Calu3 (cell line): ENCODE measurements at places on chromosomes 12 and 14. TPM values are rescaled to one million over a fixed set of nuclear protein-coding genes. Genes with fewer than 3 reads are reported as not detected.

The CMTM5 gene
- not detected in 2 replicates for total RNA-seq

The NKX2-8 gene
- 1.5 and 2.0 TPM in 2 replicates for total RNA-seq

The COCH gene
- total RNA-seq = 10.3 and 15.8 TPM in 2 replicates

The TAS2R8 gene
- total RNA-seq = not detected in 2 replicates

The GPRC5A gene
- 742 and 748 TPM in 2 replicates for total RNA-seq

The HRK gene
- 0.12 TPM in 1 of 2 replicates, not detected in the other for total RNA-seq

The IFNG-AS1 gene
- total RNA-seq = not detected in 2 replicates

The ACOT6 gene
- not detected in 2 replicates for total RNA-seq

The TTC9 gene
- 9.8 and 11.0 TPM in 2 replicates for total RNA-seq

The OTX2 gene
- not detected in 2 replicates for total RNA-seq

The TBPL2 gene
- not detected in 2 replicates for total RNA-seq

The TC2N gene
- 82.7 and 86.6 TPM in 2 replicates for total RNA-seq

The CATSPERB gene
- 10.2 and 14.3 TPM in 2 replicates for total RNA-seq

The IL26 gene
- not detected in 2 replicates for total RNA-seq

The B3GNT4 gene
- total RNA-seq = 0.47 and 1.1 TPM in 2 replicates

The CCDC196 gene
- total RNA-seq = not detected in 2 replicates

The ADAM21 gene
- total RNA-seq = 0.17 and 0.22 TPM in 2 replicates

The FAM181A gene
- total RNA-seq = not detected in 2 replicates

The SPX gene
- total RNA-seq = 0.20 TPM in 1 of 2 replicates, not detected in the other

The KLHL33 gene
- not detected in 2 replicates for total RNA-seq

The KCNJ8 gene
- total RNA-seq = not detected in 2 replicates

The UNC119B gene
- total RNA-seq = 31.6 and 33.5 TPM in 2 replicates

The MARCHF9 gene
- total RNA-seq = 39.0 and 42.4 TPM in 2 replicates

The ASCL1 gene
- total RNA-seq = 0.15 TPM in 1 of 2 replicates, not detected in the other

The TAS2R30 gene
- total RNA-seq = 2.8 and 3.5 TPM in 2 replicates

The MYF5 gene
- not detected in 2 replicates for total RNA-seq

The HPD gene
- total RNA-seq = not detected in 2 replicates

The USP15 gene
- 66.1 and 82.4 TPM in 2 replicates for total RNA-seq
